ENCODE measurements at places on chromosomes 1 and 21.

GRCh38 chr1:81949421-81949820 is 148.7 kb downstream of the ADGRL2 start:
- DNase-seq = no peak

- DNase-seq = no peak
These were observed 30.2 kb upstream of the ATP5PO start for GRCh38 chr21:33945652-33946270.

DNA sequence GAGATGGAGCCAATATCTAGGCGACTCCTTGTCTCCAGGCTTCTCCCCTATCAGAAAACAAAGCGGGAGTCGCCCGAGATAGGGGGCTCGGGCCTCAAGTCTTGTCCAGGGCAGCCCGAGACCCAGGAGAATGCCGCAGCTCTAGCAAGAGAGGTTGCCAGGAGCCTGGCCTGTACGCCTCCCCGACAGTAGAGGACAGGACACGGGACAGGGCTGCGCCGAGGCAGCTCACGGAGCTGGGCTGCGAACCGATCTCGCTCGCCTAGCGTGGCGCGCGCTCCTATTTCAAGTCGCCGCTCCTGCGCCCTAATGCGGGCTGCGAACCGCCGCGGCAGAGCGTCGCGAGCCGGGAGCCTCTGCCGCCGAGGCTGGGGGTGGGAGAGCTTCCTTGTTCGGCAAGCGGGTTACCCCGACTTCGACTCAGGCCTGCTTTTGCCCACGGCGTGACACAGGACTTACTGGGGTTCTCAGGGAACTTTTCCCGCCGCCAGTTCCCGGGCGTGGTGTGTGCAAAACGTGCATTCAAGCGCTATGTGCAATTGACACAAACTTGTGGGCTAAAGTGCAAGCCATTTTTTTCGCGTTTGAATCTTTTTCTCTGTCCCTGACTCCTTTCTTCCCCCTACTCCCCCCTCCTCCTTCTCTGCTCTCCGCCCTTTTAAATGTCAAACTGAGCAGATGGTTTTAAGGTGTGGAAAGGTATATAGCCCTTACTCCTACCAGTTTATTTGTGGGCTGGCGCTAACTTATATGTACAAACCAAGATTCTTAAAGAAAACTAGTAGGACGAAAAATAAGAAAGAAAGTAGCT is 2.4 kb upstream of the PROX1 start:
- DNase-seq = no peak

DNA sequence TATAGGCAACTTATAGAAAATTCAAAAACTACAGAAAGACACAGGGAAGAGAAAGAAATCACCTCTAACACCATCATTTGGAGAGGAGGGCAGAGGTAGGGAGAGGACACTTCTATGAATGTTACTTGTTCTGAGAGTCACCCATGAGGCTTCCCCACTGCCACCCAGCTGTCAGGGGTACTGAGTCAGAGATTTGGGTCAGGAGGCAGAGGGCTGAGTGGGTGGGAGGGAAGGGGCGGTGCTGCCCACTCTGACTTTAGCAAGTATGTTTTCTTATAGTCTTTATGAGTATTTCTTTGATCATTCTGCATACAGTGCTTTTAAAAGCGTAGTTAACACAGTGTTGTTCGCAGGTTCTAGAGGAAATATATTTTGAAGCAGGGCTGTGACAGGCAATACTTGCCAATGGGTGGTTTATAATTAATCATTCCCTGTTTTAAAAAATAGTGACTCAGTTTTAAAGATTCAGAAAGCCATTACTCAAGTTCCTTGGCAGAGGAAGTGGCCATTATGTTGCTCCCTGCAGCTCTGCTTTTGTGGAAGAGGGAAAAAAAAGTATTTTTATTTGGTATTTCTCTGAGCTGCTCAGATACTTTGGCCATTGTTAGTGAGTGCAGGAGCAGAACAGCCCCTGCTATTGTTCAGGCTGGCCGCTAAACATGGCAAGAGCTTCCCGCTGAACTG is 18.3 kb downstream of the IL6R start:
- DNase-seq = no peak

- DNase-seq = no peak
These were observed 4.8 kb upstream of the MDM4 start for GRCh38 chr1:204511366-204511765.

GRCh38 chr1:218024211-218024720 is 260.8 kb upstream of the RRP15 start:
- no peak for DNase-seq

DNA sequence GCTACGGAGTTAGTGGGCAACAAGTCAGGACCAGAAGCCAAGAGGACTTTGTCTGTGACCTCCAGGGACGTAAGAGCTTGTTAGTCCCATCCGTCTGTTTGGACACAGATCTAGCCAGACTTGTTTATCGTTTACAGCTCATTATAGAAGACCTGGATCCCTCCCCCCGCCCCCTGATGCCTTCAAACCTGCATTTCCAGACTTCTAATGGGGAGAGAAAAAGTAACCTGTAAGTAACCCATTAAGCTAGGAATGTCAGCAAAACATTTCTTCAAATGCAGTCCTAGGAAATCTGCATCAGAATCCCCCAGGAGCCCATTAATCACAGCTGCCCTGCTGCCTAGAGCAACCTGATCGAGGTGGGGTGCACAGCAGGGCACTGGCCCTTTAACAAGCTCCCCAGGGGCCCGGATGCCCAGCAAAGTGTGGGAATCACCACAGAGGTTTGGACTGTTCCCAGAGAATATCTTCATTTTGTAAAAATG is 1.4 kb upstream of the MAD2L2 start:
- no peak for DNase-seq

DNA sequence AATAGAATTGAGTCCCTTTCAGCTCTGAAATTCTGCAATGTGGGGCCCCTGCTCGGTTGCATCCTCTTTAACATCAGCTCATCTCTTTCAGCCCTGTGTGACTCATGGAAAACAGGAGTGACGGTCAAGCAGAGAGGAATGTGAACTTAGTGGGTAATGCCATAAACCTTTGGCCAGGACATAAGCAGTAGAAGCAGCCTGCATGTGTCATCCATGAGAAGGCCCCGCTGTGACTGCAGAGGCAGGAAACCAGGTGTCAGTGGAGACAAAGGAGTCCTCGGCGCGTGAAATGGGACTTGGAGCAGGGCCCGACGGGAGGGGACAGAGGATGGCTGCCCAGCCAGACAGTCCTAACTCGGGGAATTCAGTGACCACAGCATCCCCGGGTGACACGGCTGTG is 21.1 kb upstream of the EPHB2 start:
- no peak for DNase-seq
